Cardiac muscle cell (in vitro differentiated cells and primary cell): ENCODE measurements at places on chromosomes 7 and 10.

- no peak overlapping the region for H3K4me3 ChIP-seq
- no peak for DNase-seq
- H3K4me1 ChIP-seq, result no peaks in the 10 kb centered on the region
Observed at GRCh38 chr10:75029857-75030256, 81.6 kb upstream of the SAMD8 start.

- no peaks in the 10 kb centered on the region for H3K27me3 ChIP-seq
- H3K36me3 ChIP-seq, result no peaks in the 10 kb centered on the region
- H3K4me3 ChIP-seq, result no peak overlapping the region
- H3K27ac ChIP-seq, result no peak overlapping the region
- H3K4me1 ChIP-seq, result peaks cover 5% of the 10 kb centered on the region
Observed at GRCh38 chr7:133367561-133367960, 114.7 kb downstream of the EXOC4 start.

DNA sequence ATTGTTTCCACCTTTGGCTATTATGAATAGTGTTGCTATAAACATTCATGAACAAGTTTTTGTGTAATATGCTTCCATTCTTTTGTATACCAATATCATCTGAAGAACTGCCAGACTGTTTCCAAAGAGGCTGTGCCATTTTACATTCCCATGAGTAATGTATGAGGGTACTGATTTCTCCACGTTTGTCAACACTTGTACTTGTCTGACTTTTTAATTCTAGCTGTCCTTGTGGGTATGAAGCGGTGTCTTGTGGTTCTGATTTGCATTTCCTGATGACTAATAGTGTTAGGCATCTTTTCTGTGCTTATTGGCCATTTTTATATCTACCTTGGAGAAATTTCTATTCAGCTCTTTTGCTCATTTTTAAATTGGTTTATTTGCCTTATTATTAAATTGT lies 52.8 kb downstream of the LSMEM1 start:
- no peak overlapping the region for H3K4me3 ChIP-seq
- peaks cover 5% of the 10 kb centered on the region for H3K4me1 ChIP-seq
- no peak overlapping the region for H3K27ac ChIP-seq
- DNase-seq, result no peak
- H3K36me3 ChIP-seq, result no peaks in the 10 kb centered on the region

DNA sequence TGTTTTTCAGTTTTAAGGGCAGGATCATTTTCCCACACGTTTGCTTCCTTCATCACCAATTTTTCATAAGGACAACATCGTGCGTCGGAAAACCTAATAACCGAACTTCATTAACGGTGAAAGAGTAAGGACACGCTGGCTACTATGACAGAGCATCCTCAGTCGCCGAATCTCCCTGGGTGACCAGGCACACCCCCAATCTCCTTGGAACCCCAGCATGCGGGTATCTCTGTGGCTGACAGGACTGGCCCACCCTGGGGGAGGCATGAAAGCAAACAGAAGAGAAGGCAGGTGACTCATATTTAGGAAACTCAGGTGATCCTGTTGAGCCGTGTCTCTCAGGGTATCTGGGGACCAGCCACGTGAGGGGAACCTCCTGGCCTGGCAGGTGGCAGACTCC lies 134.2 kb downstream of the DIP2C start:
- no peaks in the 10 kb centered on the region for H3K4me1 ChIP-seq
- H3K27me3 ChIP-seq, result no peaks in the 10 kb centered on the region
- no peaks in the 10 kb centered on the region for H3K36me3 ChIP-seq
- DNase-seq, result no peak
- H3K4me3 ChIP-seq, result no peak overlapping the region
- H3K27ac ChIP-seq, result no peak overlapping the region
